Activated CD4-positive, alpha-beta T cell treated with anti-CD3 and anti-CD28 coated beads for 36 hours (primary cell): ENCODE measurements at places on chromosomes 2 and 18.

DNA sequence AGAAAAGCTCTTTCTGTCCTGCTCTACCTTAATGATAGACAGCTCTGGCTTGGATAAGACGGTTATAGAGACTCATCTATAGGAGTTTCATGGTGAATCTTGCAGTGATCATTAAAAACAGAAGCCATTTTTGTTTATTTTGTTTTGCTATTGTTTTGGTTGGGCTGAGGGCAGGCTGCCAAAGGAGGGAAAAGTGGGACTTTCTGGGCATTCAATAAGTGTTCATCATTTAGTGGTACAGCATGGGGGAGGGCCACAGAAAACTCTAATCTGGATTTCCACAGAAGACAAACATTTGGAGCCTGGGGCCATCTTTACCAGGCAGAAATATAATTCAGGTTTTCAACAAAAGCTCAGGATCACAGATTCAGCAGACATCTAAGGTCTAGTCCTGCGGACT is 62.4 kb upstream of the EFEMP1 start:
- H3K27me3 ChIP-seq = peaks cover 3% of the 10 kb centered on the region
- H3K36me3 ChIP-seq = no peaks in the 10 kb centered on the region
- DNase-seq = no peak
- H3K27ac ChIP-seq = no peak overlapping the region
- no peaks in the 10 kb centered on the region for H3K4me1 ChIP-seq

- H3K27me3 ChIP-seq = no peaks in the 10 kb centered on the region
- H3K4me3 ChIP-seq = no peak overlapping the region
- DNase-seq = no peak
Measured at GRCh38 chr18:8799001-8799400, 93.6 kb downstream of the MTCL1 start.

- DNase-seq = no peak
- no peak overlapping the region for H3K27ac ChIP-seq
- H3K27me3 ChIP-seq = no peaks in the 10 kb centered on the region
- no peaks in the 10 kb centered on the region for H3K36me3 ChIP-seq
- H3K4me3 ChIP-seq = no peak overlapping the region
Measured at GRCh38 chr18:30328839-30329238, 713.7 kb downstream of the DSC3 start.

DNA sequence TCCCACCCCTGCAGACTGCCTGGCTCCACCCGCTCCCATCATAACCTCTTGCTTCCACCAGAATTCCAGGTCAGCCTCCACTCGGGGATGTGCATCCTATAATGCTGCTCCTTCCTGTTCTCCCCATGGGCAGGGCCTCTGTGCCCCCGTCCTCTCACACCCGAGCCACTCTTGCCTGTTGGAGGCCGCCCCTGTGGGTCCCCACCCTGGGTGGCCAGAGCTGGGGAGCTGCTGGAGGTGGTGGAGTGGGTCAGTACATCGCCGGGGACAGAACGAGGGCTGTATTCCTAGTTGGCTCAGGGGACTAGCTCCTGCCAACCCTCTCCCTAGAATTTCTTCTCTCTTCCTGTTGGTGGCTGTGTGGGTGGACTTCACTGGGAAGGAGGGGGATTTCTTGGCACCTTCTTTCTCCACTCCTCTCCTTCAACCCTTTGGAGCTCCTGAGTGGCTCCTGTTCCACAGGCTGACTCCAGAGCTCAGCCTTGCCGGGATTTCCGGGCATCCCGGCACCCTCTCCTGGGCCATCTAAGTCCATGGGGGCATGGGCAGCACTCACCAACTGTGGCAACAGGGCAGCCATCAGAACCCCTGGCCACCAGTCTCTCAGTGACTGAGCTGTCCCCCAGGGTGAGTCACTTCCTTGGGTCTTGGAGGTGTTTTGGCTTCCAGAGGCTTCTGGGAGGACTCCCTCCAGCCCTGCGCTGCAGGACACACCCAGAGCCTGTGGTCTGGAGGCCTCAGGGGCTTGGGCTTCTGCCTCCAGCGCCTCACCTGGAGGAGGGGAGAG is 88.2 kb upstream of the MCFD2 start:
- peaks cover 28% of the 10 kb centered on the region for H3K36me3 ChIP-seq
- no peak overlapping the region for H3K27ac ChIP-seq
- H3K4me3 ChIP-seq = no peak overlapping the region
- DNase-seq = no peak
- no peaks in the 10 kb centered on the region for H3K4me1 ChIP-seq
- no peaks in the 10 kb centered on the region for H3K27me3 ChIP-seq

DNA sequence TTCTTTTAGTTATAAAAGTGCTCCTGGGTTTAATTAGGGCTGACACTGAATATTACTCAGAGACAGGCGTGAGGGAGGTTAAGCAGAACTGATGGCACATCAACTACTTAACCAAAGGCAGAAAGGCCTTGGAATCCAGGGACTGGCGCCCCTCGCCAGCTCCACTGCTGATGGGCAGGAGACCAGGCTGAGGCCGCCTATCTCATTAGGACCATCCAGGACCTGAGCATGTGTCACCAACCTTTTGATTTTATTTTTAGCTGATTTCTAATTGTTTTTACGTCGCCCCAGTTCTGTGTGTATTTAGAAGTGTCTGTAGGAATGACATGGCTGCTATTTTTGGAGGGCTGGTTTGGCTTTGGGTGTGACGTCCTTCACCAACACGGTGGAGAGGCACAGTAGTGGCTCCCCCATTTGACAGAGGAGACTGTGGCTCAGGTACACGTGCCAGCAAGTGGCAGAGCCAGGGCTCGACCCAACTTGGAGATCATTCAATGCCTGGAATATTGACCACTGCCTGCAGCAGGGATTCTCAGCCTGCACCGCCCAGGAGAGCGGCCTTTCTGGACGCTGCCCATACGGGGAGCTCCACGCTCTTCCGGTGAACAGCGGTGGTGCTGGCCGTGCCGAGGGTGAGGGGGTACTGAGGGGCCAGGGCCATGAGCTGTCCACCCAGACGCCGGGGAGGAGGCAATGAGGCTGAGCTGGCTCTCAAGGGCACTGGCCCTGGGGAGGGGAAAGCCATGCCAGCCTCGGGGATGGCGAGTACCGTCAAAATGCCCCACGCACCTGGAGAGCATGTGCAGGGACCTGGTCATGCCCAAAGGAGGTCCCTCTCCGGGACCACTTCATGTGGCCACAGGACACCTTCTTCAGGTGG is 205.7 kb downstream of the ASB1 start:
- H3K4me1 ChIP-seq = no peaks in the 10 kb centered on the region
- no peak for DNase-seq
- peaks cover 3% of the 10 kb centered on the region for H3K27me3 ChIP-seq
- no peaks in the 10 kb centered on the region for H3K36me3 ChIP-seq
- no peak overlapping the region for H3K27ac ChIP-seq

GRCh38 chr18:13243363-13243762 is 24.8 kb downstream of the LDLRAD4 start:
- H3K4me1 ChIP-seq = no peaks in the 10 kb centered on the region
- H3K4me3 ChIP-seq = no peak overlapping the region
- no peaks in the 10 kb centered on the region for H3K27me3 ChIP-seq
- no peak overlapping the region for H3K27ac ChIP-seq
- no peak for DNase-seq

GRCh38 chr18:46414863-46415262 is 242.2 kb downstream of the LOXHD1 start:
- no peak overlapping the region for H3K27ac ChIP-seq
- no peaks in the 10 kb centered on the region for H3K27me3 ChIP-seq
- H3K4me3 ChIP-seq = no peak overlapping the region
- no peaks in the 10 kb centered on the region for H3K4me1 ChIP-seq
- DNase-seq = no peak
